ENCODE measurements at places on chromosomes 11 and 22.

- DNase-seq = no peak
These were observed 51.5 kb downstream of the APOL1 start for GRCh38 chr22:36304429-36304828.

- DNase-seq = no peak
These were observed 7.8 kb upstream of the NOX4 start for GRCh38 chr11:89498845-89499448.

GRCh38 chr11:75801362-75802020 lies 13.5 kb upstream of the UVRAG start:
- no peak for DNase-seq

GRCh38 chr22:50691521-50691920 lies 18.9 kb downstream of the SHANK3 start:
- DNase-seq = no peak

- no peak for DNase-seq
These were observed 26.7 kb upstream of the PRSS23 start for GRCh38 chr11:86773513-86774252.

- no peak for DNase-seq
These were observed 20.9 kb downstream of the BRSK2 start for GRCh38 chr11:1410366-1411291.

DNA sequence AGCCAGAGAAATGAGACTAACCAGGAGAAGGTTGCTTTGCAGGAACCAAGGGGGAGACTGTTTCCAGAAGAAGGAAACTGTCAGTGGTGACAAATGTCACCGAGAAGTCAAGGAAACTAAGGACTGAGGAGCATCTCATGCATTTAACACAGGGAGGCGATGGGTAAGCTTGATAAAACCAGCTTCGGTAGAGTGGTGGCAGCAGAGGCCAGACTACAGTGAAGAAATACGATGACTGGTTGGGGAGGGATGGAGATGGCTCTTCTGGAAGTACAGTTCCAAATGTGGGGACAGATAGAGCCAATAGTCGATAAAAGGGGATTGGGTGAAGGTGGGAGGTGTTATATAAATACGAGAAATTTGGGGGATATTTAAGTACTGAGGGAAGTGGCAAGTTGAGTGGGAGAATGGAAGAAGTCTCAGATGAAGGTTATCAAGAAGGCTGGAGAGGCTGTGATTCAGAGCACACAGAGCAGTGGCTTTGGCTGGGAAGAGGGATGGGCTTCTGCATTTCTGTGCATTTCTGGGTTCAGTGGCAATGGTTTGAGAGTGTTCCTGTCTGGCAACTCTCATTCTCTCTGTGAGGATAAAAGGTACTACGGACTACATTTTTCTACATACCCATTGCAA lies 29.2 kb downstream of the SC5D start:
- DNase-seq = no peak

GRCh38 chr11:103035791-103036434 lies 56.0 kb downstream of the DCUN1D5 start:
- no peak for DNase-seq

DNA sequence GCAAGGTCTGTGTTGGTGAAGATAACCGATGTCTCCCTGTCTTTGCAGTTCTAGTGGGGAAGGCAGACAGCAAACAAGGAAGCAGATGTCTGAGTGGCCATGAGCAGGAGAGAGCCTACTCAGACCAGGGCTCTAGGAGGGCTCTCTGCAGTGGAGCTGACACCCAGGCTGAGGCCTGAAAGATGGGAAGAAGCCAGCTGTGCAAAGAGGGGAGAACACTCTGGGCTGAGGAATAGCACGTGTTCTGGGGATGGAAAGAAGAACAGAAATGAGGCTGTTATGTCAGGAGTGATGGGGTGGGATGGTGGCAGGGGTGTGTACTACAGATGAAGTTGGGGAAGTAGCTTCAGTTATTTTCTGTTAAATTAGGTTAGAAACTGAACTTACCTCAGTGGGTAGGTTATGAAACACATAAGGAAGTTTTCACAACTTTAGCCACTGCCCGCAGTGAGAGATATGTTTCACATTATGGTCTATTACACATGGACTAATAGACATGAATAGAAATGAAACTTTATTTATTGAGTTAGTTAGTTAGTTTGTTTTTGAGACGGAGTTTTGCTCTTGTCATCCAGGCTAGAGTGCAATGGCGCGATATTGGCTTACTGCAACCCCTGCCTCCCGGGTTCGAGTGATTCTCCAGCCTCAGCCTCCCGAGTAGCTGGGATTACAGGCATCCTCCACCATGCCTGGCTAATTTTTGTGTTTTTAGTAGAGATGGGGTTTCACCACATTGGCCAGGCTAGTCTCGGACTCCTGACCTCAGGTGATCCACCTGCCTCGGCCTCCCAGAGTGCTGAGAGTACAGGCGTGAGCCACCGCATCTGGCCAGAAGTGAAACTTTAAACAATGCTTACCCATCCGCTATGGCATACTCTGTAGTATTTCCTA lies 7.8 kb downstream of the DCPS start:
- no peak for DNase-seq

GRCh38 chr11:6498121-6498520 lies 1.0 kb downstream of the DNHD1 start:
- DNase-seq = no peak

DNA sequence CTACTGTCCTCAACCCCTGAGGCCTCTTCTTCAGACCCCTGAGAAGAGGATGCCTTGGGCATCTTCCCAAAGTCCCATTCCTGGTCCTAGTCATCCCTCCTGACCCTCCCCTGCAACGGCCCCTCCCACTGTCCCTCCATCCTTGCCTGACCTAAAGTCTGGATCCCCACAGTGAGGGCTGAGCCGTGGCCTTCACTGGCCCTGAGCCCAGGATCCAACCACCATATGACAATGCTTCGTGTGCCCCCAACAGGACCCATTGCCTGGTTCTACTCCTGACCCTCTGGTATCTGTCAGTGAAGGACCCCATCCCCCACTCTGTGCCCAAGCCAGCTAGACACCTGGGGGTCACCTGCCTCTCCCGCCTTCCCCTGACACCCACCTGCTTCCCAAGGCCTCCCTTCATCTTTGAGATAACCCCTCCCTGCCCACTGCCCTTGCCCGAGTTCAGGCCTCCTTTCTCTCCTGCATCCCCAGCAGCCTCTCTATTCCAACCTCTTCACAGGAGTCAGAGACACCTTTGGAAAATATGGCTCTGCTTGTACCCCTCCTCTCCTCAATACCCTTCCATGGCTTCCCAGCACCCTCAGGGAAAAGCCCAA lies 48.0 kb downstream of the LRRC32 start:
- DNase-seq = no peak

- no peak for DNase-seq
These were observed 7.8 kb downstream of the LDHAL6A start for GRCh38 chr11:18463439-18463838.

- no peak for DNase-seq
These were observed 69.1 kb downstream of the SMCO4 start for GRCh38 chr11:93474123-93474522.

DNA sequence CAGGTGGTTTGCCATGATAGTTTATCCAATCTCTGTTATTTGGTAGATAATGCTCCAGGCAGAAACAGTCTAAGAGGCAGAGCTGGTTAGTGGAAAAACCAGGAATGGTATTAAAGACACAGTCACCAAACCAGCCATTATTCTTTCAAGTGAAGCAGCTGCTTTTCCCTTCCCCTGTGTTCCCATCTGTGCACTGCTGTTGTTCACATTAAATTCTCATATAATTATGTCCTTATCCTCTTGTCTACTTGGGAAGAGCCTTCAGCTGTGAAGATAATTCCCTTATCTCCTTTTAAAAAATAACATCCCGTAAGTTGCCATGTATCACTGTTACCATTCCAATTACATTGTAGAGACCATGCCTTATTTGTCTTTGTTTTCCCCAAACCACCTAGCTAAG lies 5.2 kb upstream of the TBCEL start:
- no peak for DNase-seq

DNA sequence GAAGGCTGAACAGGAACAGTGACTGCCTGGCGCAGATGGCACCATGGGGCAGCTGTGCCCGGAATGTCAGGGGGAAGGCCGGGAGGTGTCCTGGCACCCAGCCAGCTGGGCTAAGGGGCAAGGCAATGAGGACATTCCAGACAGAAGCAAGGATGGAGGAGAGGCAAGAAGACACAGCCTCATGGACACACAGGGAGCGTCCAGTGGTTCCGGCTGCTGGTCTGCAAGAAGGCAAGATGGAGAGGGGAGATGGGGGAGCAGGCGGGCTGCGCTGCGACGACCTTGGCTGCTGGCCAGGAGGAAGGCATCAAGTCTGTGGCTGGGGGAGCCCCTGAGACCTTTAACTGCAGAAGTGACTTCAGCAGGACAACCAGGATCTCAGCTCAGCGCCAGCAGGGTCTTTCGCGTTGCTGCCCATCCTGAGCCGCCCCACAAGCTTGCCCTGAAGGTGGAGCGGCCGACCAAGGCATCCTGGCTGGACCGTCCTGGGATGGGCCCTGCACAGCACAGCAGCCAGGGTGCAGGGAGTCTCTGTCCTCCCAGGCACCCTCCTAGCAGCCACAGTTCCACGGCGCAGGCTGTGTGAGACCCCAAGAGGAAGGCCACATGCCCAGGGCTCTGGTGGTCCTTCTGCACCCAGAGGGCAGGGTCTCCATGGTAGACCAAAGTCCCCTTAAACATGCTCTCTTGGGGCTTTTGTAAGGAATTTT lies 531.7 kb downstream of the BRD1 start:
- no peak for DNase-seq

DNA sequence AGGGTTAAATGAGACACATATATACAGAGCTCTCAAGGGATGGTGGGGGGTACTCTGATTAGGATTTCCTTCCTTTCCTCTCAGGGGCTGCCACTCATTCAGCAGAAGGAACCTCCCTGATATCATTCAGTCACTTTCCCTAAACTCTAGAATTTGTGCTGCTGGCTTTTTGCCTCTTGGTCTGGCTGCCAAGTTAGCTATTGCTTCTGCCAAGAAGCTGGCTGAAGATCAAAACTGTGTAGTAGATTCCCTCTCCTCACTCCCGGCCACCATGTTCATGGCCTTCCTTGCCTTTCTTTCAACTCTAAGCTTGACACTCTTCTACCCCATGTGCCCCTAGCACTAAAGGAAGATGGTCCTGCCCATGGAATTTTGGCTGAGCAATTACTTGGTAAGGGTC lies 18.7 kb downstream of the SLC6A5 start:
- no peak for DNase-seq

DNA sequence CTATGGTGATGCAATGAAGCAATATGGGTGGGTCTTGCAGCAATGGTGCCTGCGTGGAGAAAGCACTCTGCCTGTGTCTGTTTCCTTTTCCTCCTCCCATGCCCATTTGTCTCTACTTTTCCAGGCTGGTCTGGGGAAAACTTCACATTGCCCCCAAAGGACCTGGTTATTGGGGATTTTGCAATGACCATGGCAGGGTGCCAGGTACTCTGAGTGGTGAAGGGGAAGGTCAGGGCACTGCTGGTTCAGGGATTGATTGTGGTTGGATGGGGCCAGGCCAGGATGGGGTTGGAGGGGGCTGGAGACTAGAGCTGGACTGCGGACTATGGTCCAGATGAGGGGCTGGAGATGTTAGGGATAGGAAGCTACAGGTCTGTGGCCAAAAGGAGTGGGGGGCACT lies 92.1 kb downstream of the INSC start:
- no peak for DNase-seq

DNA sequence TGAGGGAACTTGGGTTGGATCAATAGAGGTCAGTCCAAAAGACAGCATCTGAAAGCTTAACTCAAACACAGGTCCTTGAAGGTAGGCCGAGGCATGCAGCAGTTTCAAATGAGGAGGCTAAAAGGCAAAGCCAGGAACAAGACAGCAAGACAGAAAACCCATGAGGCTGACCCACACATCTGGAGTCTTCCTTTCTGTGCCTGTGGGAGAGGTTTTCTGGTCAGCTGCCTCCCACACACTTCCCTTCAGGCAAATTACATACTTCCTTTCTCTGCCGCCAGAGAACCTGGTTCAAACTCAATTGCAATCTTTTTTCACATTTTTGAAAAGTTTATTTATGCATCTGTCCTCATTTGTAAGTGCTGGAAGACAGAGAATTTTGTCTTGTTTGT lies 29.8 kb upstream of the CRTAM start:
- no peak for DNase-seq

DNA sequence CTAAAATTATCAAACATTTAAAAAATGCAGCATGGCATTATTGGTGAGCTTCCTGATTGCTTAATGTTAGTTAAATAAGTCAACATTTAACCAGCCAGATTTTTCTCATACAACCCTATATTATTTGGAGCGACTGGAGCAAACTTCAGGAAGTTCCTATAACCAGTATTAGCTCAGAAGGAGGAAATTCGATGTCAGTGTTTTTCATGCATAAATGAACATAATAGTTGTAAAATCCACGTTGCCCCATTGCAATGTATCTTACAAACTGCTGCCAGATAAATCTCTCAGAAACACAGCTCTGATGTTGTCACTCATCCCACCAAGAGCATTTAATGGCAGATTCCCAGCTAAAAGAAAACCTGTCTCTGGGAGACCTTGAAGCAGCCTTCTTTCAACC lies 278.5 kb downstream of the CASP12 start:
- no peak for DNase-seq

DNA sequence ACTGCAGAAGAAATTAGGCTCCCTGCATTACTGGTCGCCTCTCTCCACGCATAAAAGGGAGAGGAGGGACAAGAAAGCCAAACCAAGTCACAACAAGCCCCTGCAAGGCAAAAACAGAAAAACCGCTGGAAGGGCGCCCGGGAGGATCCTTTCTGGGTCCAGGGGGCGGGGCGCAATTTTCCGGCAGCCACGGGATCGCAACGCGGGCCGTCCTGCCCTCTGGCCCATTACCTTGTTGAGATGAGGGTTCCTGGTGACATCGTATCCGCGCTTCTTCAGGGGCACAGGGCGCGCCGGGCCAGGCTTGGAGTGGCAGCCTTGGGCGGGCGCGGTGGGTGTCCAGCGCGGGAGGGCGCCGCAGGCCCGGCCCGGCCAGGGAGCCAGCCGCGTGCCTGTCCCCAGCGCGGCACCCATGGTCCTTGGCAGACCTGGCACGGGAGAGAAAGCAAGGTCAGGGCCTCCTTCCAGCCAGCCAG lies 847 bp downstream of the ME3 start:
- no peak for DNase-seq

GRCh38 chr11:61297341-61297740 lies 2.2 kb upstream of the VWCE start:
- DNase-seq = no peak

DNA sequence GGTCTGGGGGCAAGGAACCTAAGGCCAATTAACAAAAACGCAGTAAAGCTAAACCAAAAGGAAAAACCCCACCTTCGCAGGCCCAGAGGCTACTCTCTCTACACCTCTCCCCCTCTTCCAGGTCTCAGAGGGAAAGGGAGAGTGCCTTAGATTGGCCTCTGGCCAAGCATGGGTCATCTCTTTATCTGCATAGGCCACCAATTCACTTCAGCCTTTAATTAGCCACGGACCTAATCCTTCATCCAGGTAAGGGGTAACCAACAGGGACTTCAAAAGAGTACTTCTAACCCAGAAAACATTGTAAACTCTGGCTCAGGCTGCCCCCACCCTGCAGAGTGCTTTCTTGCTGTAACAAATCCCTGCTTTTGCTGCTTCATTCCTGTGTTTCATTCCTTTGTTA lies 9.4 kb downstream of the VSTM5 start:
- DNase-seq = no peak

GRCh38 chr22:45164270-45165088 lies 754 bp downstream of the NUP50 start:
- DNase-seq = no peak

Measured in cortex of kidney (tissue), 1 donor.